ENCODE measurements at places on chromosomes 12 and 14.

- DNase-seq: no peak
These were observed 51.0 kb upstream of the NCOR2 start for GRCh38 chr12:124618291-124618902.

- no peak for DNase-seq
These were observed 11.2 kb downstream of the ACVR1B start for GRCh38 chr12:51962737-51963136.

DNA sequence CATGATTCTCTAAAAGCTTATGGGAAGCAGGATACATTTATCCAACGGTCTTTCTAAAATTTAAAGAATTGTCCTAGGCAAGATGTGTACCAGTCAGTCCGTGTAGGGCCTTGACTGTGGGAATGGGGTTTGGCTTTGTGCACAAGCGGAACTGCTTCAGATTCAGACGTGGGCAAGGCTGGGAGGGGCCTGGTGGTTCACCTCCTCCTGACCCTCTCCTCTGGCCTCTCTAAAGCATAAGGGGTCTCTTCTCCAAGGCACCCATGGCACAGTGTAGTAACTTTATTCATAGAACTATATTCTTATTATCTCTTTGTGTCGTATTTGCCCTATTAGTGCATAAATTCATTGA is 121.2 kb upstream of the PTPRB start:
- DNase-seq: no peak

DNA sequence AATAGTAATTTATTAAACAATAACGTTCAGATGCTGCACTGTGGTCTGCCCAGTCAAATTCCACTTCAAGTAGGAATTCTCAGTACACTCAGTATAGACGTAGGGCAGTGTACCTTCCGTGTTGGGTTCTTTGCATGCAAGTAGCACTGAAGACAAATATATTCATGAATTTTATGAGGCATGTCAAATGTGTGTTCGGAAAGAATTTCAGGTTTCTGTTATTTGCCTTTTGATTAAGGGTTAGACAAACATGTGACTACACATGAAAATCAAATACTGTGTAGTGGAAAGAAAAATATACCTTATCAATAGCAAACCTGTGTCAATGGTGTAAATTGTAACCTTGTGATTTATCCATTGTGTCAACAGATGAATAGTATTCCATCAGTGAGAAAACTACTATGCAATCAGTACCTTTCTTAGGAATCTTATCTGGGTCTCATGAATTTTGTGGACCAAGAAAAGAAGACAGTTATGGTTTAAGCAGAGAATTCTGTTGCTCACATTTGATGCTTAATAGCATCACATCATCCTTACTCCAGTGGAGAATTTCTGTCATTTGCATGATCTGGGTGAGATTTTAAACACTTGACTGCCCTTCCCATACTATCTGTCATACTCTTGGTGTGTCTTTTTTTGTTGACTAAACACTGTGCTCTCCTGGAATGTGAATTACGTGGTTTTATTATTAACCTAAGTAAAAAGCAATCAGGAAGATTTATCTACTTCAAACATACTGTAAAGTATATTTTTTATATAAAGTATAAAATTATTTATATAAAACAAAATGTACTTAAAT is 13.3 kb downstream of the TMEM260 start:
- no peak for DNase-seq

DNA sequence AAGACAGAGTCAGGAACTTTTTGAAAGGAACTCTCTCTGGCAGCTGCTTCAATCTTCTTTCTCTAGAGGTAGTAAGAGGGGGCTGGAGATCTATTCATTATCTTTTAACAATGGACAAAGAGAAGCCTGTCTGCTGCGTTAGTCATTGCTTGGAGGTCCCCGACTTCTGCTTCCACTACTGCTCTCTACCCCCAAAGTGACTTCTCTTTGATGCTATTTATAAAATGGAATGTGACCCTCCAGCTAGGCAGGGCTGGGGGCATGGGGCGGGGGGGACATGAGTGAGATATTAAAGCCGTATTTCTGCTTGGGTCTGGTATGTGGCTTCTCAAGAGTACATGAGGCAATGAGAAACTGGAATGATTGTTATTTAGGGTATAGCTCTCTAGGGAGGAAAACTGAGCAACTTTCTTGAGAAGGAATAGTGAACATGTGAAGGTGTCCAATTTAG is 41.4 kb upstream of the NUDT4 start:
- no peak for DNase-seq

DNA sequence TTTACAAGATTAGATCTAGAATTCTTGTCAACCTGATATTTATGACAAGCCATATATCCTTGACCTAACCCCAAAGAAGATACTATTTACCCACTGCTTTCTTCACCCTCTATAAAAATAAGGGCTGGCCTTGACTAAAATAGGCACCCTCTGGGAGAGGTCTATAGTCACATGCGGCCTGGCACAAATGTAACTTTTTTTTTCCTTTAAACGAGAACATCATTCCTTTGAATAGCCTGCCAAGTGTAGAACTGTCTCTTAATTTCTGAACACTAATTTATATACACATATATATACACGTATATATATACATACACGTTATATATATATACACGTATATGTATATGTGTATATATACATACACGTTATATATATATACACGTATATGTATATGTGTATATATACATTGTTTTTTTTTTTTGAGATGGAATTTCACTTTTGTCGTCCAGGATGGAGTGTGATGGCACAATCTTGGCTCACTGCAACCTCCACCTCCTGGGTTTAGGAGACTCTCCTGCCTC is 18.6 kb downstream of the PPTC7 start:
- no peak for DNase-seq

DNA sequence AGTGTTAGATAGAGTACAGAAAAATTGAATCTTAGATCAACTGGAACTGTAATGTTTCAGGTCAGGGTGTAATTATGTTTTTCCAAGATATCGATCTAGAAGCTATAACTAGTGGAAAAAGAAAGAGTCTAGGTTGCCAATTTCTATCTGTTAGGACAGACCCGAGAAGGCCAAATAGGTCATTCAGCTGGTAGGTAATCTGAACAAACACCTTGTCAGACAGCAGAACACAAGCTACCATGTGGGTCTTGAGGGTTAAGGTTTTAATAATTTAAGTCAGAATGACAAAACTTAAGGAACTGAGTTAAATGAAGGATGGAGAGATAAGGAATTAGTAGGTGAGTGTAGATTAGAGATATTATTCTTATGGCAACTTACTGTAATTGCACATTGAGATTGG is 44.9 kb upstream of the KCNMB4 start:
- no peak for DNase-seq

All from AG09319 (cell line).